ENCODE measurements at places on chromosomes 2 and 18.

DNA sequence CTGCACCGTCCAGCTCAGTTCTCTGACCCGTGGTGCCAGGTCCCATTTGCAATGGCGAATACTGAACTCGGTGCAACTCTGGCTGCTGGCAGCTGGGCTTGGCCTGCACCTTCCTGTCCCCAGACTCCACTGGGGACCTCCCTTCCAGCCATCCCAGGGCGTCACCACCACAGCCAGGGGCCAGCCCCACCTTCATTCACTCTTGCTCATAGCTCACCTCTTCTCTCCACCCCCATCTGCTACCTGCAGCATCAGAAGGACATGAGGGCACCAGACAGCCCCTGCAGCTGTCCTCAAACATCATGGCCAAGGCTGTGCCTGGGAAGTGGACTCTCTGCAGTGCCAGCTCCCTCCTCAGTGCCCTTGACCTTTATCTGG is 16.2 kb upstream of the ALPI start:
- DNase-seq, result no peak

- no peak for DNase-seq
Measured at GRCh38 chr18:34991561-34991960, 49.7 kb upstream of the MAPRE2 start.

DNA sequence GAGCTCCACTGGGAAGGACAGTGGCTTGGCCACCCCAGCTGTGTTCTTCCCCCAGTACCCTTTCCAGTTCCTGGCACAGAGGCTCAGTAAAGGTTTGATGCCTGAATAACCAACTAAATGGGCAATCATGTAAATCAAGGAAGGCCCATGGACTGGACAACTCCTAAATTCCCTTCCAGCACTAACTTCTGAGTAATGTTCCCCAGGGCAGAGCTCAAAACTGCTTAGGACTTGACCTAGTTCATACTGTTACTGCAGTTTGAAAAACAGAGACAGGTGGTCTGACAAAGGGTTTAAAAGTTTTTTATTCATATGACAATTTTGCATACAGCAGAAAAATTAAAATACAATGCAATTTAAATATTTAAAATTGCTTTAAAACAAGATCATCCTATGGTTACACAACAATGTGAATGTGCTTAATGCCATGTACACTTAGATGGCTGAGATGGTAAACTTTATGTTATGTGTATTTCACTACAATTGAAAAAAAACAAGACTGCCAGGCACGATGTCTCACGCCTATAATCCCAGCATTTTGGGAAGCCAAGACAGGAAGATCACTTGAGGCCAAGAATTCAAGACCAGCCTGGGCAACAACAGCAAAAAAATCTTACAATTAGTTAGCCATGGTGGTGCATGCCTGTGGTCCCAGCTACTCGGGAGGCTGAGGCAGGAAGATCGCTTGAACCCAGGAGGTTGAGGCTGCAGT is 26.2 kb downstream of the PCBP1 start:
- DNase-seq, result no peak

- no peak for DNase-seq
Measured at GRCh38 chr2:68987021-68987503, 12.6 kb downstream of the GKN1 start.

- DNase-seq, result no peak
Measured at GRCh38 chr18:12420821-12421421, 13.2 kb downstream of the PRELID3A start.

DNA sequence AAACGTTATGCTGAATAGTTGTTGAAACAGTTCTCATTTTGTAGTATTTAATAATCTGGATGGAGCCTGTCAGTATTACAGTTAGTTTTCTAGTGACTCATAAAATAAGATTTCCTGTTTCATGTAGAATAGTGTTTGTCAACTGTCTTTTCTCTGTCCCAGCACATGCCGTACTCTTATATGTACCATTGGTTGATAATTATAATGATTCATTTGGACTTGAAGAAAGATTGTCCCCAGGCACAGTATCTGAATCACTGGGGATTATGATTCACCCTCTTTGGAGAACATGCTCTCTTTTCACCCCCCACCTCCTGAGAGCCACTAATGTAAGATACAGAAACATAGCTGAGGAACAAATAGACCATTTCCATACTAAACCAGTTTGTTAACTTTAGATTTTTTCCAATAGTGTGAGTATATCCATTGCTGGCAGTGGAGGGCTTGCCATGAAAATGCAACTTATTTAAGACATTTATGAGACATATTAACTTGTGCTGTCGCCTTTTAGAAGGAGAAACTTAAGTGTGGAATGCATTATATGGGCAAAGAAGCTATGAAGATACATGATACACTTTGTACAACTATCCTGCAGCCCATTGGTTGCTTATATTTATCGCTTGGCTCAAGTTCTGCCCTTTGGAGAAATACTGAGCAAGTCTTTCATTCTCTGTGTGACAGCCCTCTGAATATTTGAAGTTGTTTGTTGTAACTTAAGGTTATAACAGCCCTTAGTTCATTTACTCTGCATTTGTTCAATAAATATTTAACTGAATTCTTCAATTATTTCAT is 12.4 kb downstream of the COPS8 start:
- DNase-seq, result no peak

GRCh38 chr2:31728406-31729064 is 147.8 kb upstream of the SRD5A2 start:
- DNase-seq, result no peak

- no peak for DNase-seq
Measured at GRCh38 chr2:200086911-200087310, 131.5 kb downstream of the MAIP1 start.

DNA sequence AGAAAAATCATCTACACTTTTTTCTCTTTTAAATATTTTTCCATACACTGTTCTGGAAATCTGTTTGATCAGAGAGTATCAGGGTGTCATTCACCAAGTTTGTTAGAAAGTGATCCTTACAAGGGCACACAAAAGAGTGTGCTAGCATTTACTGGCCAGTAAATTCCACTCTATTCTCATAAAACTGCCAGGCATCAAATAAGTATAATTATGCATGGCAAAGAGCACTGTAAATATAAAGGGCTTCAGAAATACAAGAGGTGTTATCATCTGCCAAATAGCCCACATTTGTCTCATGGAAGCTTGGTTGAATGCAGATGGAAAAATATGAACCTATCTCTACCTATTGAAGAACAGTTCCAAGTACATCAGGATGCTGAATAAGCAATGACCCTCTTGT is 847.3 kb upstream of the ACVR2A start:
- DNase-seq, result no peak

DNA sequence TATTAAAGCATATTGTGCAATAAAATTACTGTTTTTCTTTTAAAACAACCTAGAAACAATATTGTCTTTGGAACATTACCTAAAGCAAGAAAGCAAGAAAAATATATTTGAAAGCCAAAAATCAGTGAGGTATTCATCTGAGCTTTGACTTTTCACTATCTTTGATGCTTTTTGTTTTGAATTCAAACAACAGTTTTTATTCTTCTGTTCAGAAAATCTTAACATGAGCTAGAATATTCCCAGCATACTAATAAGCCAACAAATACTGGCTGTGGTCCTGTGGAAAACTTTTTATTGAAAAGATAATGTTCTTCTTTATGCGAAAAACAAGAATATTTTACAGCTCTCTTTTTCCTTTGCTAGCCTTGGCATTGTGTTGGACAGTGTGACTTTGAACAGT is 19.8 kb downstream of the FAM171B start:
- DNase-seq, result no peak

DNA sequence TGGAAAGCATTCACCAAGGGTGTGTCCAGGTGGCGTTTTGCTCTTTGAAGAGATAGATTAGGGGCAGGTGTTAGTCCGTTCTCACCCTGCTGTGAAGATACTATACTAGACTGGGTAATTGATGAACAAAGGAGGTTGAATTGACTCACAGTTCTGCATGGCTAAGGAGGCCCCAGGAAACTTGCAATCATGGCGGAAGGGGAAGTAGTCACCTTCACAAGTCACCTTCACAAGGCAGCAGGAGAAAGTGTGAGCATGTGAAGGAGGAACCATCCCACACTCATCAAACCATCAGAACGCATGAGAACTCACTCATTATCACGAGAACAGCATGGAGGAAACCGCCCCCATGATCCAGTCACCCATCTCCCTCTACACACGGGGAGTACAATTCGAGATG is 135.7 kb upstream of the NFATC1 start:
- no peak for DNase-seq

- DNase-seq, result no peak
Measured at GRCh38 chr2:223109341-223109740, 57.4 kb downstream of the KCNE4 start.

- no peak for DNase-seq
Measured at GRCh38 chr2:43478412-43479086, 117.3 kb downstream of the THADA start.

- DNase-seq, result no peak
Measured at GRCh38 chr2:133139847-133140533, 428.3 kb downstream of the NCKAP5 start.

GRCh38 chr2:104570259-104570658 is 283.7 kb upstream of the POU3F3 start:
- no peak for DNase-seq

GRCh38 chr2:53515435-53516332 is 251.9 kb upstream of the CHAC2 start:
- no peak for DNase-seq

- no peak for DNase-seq
Measured at GRCh38 chr2:102796337-102796736, 34.5 kb downstream of the TMEM182 start.

DNA sequence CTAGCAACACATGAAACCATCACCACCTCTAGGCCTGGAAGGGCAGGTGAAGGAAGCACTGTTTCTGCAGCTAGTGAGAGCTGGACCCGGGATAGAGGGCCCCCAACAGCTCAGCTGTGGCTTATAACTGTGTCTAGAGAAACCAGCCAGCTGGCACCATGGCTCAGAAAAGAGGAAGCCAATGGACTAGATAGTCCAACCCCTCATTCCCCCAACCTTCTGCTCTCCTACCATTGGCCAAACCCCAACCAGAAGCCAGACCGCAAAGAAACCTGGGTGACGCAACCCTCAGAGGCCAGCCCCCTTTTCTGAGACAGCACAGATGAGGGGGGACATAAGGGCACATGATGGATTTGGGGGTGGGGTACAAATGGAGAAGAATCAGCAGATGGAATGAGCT is 24.3 kb downstream of the SMYD1 start:
- no peak for DNase-seq

- no peak for DNase-seq
Measured at GRCh38 chr18:63311118-63312018, 8.2 kb downstream of the BCL2 start.

GRCh38 chr2:22221006-22221405 is 1097.2 kb downstream of the TDRD15 start:
- no peak for DNase-seq

DNA sequence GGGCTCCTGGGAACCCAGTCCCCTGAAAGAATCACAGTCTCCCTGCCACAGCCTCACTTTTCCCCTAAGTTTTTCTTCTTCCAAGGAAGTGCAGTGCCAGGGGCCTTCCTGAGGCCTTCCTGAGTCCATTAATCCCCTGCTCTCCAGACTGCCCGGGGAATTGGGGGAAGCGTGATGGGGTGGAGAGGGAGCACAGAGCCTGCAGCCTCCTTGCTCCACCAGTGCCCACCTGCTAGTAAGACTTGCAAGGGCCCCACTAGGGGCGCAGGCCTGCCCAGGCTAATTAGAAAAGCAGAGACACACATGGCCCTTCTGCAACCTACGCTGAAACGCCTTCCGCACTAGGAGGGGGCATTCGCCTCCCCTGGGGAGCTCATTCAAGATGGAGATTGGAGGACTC is 110.6 kb downstream of the MRO start:
- no peak for DNase-seq

- DNase-seq, result no peak
Measured at GRCh38 chr18:75168619-75169018, 40.3 kb downstream of the PTGR3 start.
